Stimulated activated CD4-positive, alpha-beta T cell treated with anti-CD3 and anti-CD28 coated beads, Interleukin-1b, Interleukin-23, amount 100 ng/mL, for 48 hours (primary cell): ENCODE measurements at places on chromosomes 13 and 19.

- DNase-seq: no peak
Measured at GRCh38 chr13:98461486-98462240, 115.2 kb downstream of the STK24 start.

GRCh38 chr13:33510350-33510970, 224.9 kb upstream of the STARD13 start:
- DNase-seq: no peak

DNA sequence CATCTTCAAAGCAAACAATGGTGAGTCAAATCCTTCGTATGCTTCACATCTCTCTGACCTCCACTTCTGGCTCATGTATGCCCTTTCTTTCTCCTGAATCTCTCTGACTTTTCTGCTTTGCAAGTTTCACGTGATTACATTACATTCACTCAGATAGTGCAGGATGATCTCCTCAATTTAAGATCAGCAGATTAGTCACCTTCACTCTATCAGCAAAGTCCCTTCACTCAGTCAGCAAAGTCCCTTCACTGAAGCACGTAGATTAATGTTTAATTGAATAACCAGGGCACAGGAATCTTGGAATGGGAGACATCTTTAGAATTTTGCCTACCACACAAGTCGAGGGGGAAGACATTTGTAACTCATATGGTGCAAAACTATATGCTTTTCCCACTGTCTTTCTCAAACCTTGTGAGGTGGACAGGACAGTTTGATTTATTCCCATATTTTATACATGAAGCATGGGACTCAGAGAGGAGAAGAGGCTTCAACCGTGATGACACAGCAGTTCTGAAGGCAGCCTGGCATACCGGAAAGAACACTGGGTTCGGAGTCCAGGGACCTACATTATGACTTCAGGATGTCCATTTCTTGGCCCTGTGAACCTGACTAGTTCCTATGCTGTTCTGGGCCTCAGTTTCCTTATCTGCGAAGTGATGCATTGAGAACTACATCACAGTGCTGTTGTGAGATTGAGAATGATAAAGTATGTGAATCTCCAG, 23.3 kb downstream of the SIGLECL1 start:
- no peak for DNase-seq

GRCh38 chr13:112760435-112760834, 70.6 kb downstream of the ATP11A start:
- no peak for DNase-seq

DNA sequence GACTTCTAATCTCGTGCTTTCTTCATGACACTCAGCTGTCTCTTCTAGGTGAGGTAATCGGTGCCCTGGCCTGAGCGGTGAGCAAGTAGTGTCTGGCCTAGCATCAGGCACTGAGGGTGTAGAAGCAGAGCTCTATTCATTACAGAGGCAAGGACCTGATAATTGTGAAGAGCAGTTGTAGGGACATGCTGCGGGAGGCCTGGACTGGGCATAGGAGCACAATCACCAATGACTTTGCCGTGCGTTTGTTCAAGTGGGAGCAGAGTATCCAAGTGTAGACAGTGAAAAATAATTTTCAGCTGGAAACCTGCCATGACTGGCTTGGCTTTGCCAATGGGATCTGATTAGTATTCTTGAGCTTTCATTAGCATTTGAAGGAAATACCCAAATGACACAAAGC, 32.1 kb upstream of the DCLK1 start:
- no peak for DNase-seq

DNA sequence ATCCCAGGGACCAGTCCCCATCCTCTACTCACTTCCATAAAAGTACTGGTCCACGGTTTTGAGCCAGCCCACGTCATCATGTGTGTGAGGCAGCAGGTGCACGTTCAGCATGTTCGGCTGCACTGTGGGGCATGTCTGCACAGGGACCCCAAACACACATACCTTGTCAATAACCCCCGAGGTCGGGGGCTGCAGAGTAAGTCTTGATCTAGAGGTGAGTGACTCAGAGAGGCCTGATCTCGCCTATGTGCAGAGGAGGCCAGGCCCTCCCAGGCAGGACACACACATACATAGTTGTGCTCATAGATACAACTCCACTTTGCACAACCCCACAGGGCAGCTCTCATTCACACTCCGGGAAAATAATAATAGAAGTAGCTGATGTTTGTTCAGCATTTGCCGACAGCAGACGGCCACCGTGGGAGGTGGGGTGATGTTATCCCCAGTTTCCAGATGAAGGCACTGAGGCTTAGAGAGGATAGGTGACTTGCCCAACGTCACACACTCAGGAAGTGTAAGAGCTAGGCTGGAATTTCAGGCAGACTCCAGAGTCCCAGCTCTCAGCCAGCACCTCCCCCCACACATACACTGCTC, 774 bp downstream of the MAN2B1 start:
- DNase-seq: peak; percentile 27

DNA sequence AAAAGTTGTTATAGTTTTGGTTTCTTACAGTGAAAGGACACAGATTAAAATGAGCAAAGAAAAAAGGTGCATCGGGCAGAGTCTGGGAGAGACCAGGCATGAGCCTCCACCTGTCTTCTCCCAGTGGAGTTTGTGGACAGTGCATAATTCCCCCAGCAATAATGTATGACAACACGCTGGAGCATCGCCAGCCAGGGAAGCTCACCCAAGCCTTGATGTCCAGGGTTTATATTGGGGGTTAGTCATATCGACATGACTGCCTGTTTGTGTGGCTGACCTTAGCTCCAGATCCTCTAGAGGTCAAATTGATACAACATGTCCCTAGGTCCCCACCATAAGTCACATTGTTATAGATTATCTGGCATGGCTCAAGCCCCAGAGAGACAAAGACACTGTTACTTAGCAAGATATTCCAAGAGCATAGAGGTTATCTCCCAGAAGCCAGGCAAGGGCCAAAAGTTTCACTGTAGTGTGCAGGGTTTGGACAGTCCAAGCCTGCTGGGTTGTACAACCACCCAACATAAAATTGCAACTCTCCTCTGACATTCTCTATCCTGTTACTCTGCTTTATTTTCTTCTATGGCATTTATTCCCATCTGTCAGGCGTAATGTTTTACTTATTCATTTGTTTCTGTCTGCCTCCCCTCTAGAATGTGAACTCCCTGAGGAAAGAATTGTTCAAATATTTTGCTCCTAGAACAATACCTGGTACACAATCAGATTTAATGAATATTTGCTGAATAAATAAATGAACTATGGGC, 5.6 kb upstream of the KLK13 start:
- DNase-seq: no peak

GRCh38 chr19:12596485-12596884, 14.1 kb downstream of the ZNF490 start:
- no peak for DNase-seq

- peak; percentile 19 for DNase-seq
Measured at GRCh38 chr19:3338541-3339181, 27.7 kb upstream of the NFIC start.

DNA sequence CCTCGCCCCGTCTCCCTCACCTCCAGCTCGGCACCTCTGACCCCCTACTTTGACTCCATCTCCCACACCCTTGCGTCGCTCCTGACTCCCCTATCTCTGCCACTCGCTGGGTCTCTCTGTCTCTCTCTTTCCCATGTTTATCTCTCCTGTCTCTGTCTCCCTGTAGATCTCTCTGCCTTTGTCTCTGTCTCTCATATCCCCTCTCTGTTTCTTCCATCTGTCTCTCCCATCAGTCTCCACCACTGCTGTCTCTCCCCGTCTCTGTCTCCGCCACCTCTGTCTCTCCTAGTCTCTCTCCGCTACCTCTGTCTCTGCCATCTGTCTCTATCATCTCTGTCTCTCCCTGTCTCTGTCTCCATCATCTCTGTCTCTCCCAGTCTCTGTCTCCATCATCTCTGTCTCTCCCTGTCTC, 12.4 kb upstream of the BBC3 start:
- DNase-seq: no peak

- peak; percentile 34 for DNase-seq
Measured at GRCh38 chr19:294946-295686, 3.9 kb upstream of the PLPP2 start.

DNA sequence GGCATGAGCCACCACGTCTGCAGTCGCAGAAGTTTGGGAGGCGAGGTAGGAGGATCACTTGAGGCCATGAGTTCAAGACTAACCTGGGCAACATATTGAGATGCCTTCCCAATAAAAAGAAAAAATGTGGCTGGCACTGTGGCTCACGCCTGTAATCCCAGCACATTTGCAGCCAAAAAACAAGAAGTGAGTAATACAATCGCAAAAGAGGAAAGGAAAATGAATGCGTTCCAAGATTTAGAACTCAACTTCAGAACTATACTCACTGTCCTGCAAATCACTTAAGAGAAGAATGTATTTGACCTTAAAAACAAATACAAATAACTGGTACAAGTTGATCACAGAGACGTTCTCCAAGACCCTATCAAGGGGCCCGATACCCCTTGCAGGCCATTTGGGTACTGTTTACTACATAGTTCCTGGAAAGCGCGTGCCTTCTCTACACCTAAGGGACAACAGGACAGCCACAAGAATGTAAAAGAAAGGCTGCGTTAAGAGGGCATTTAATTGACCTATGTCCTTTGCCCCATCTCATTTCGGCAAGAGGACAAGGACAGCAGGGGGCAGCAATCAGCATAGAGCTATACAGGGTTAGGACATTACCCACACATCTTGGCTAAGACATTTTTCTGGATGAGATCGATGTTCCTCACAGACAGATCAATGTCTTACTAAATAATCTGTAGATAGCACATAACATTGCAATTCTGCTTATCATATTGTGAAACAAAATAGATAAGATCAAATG, 41.3 kb downstream of the FLT3 start:
- DNase-seq: peak; percentile 37

GRCh38 chr13:111074826-111075225, 40.3 kb upstream of the ARHGEF7 start:
- DNase-seq: no peak

- no peak for DNase-seq
Measured at GRCh38 chr13:109665240-109665639, 121.1 kb downstream of the IRS2 start.

DNA sequence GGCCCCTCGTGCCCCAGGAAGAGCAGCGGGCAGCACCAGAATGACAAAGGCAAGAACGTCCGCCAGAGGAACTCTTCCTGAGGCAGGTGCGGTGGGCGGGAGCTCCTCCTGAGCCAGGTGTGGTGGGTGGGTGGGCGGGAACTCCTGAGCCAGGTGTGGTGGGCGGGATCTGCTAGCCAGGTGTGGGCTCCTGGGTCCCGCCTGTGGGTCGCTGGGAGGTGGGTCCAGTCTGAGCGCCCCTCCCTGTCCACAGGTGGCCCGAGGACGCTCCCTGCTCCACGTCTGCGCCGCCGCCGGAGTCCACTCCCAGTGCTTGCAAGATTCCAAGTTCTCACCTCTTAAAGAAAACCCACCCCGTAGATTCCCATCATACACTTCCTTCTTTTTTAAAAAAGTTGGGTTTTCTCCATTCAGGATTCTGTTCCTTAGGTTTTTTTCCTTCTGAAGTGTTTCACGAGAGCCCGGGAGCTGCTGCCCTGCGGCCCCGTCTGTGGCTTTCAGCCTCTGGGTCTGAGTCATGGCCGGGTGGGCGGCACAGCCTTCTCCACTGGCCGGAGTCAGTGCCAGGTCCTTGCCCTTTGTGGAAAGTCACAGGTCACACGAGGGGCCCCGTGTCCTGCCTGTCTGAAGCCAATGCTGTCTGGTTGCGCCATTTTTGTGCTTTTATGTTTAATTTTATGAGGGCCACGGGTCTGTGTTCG, 7.0 kb upstream of the HCN2 start:
- no peak for DNase-seq

- DNase-seq: no peak
Measured at GRCh38 chr13:94390881-94391280, 88.6 kb downstream of the DCT start.

DNA sequence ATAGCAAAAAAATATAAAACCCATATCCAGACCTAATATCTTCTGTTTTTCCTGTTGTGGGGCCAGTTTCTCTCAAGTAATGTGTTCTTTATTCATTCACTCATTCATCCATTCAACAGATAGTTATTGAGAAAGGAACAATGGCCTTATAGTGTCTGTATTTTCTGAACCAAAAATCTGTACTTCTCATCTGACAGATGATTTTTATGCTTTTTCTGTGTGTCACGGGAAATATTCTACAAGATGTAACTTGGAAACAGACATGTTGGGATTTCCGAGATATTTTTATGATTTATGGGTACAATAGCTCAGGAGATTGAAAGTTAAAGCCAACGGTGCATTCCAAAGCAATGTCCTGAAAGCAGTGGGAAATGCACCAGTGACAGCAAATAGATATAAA, 5.7 kb downstream of the ACOD1 start:
- DNase-seq: no peak

- DNase-seq: no peak
Measured at GRCh38 chr13:40933508-40934204, 85.5 kb downstream of the ELF1 start.

- peak; percentile 13 for DNase-seq
Measured at GRCh38 chr19:17860331-17860992, 752 bp downstream of the RPL18A start.

GRCh38 chr19:48192750-48193149, 22.3 kb downstream of the ZSWIM9 start:
- DNase-seq: no peak

DNA sequence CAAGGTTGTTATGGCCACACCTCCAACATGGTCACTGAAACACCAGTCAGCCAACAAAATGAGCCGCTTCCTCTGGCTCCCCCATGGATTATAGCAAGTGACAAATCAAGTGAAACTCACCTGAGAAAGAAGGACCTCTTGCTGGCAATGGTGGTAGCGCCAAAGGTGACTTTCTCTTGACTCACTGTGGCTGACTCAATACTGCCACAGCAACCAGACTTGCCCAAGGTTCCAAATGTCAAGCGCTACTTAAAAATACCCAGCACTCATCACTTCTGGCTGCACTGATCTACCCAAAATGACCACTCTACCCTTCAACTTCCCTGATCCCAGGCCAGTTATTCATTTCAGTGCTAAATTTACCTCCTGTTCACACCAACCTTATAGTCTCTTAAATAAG, 495.5 kb downstream of the FOXO1 start:
- DNase-seq: peak; percentile 77

- peak; percentile 11 for DNase-seq
Measured at GRCh38 chr19:15702534-15702930, 25.3 kb upstream of the OR10H2 start.

GRCh38 chr13:75318138-75318833, 163.7 kb downstream of the TBC1D4 start:
- DNase-seq: peak; percentile 14

GRCh38 chr13:20714563-20715329, 11.2 kb downstream of the IL17D start:
- no peak for DNase-seq

DNA sequence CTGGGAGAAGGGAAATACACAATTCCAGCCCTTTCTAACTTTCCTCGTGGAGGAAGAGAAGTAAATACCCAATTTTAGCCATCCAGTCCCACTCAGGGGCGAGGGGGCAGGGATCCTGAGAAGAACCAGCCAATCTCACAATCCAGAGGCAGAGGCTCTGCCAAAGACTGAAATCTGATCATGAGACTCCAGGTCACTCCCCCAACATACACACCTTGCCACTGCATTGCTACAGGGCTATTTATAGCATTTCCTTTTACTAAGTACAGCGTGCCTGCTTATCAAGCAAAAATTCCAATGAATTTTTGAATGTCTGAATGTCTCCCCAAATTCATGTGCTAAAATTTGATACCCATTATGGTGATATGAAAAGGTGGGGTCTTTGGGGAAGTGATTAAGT, 1687.5 kb downstream of the EFNB2 start:
- no peak for DNase-seq

- no peak for DNase-seq
Measured at GRCh38 chr13:40064154-40065097, 409.0 kb downstream of the COG6 start.
